ENCODE measurements at places on chromosomes 3 and 15. TPM values are rescaled to one million over a fixed set of nuclear protein-coding genes. Genes with fewer than 3 reads are reported as not detected.

Gene TIGIT
- 4.2 TPM for total RNA-seq

Gene GOLGA6L10
- total RNA-seq, result 1.1 TPM

DNA sequence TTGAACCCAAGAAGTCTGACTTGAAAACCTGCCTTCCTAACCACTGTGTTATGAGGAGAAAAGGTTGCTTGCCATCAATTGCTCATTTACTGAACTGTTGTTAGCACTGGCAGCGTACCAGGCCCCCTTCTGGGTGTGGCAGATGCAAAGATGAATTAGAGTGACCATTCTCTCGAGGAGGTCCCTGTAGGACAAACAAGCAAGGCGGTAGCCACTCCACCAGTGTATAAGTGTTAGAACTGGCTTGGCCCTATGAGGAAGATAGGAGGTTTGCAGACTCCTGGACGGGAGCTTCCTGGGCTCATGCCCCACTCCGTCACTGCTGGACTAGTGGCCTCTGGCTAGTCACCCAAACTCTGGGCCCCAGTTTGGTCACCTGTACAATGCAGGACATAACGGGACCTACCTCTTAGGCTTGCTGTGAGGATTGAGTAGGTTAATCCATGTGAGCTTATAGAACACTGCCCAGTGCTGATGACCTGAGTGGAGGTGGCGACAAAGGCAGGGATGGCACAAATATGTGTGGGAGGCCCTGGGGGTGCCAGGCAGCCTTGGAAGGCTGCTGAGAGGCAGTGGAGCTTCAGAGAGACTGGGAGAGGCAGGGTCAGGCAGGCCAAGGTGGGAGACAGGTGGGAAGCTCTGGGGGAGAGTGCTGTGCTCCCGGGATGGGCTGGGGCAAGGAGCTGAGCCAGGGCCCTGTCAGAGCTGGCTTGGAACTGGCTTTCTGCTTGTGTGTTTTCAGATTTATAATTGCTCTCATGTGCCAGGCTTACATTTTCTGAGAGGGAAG, 145.9 kb downstream of the DNAJB8 start:
- peak overlapping the region; percentile 18 for H3K27ac ChIP-seq
- H3K36me3 ChIP-seq, result peaks cover 17% of the 10 kb centered on the region
- H3K27me3 ChIP-seq, result no peaks in the 10 kb centered on the region
- H3K4me3 ChIP-seq, result no peak overlapping the region
- H3K4me1 ChIP-seq, result peaks cover 67% of the 10 kb centered on the region

DNA sequence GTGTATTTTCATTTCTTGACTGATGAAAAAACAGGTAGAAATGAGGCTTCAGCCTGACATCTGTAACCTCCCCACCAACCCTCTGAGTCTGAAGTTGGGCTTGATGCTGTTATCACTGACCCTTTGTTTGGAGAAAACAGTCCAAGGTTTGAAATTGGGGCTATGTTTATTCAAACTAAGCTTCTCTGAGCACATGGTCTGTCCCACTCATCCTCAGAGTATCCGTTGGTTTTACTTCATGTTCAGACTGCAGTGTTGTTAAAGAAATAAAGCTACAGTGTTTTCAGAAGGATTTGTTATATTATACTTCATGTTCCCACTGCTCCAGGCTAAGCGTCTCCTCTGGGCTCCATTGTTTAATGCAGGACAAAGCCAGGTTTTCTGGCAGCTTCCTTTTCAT, 6.0 kb downstream of the MAPKBP1 start:
- no peaks in the 10 kb centered on the region for H3K27me3 ChIP-seq
- H3K27ac ChIP-seq, result no peak overlapping the region
- DNase-seq, result no peak
- no peak overlapping the region for H3K4me3 ChIP-seq

DNA sequence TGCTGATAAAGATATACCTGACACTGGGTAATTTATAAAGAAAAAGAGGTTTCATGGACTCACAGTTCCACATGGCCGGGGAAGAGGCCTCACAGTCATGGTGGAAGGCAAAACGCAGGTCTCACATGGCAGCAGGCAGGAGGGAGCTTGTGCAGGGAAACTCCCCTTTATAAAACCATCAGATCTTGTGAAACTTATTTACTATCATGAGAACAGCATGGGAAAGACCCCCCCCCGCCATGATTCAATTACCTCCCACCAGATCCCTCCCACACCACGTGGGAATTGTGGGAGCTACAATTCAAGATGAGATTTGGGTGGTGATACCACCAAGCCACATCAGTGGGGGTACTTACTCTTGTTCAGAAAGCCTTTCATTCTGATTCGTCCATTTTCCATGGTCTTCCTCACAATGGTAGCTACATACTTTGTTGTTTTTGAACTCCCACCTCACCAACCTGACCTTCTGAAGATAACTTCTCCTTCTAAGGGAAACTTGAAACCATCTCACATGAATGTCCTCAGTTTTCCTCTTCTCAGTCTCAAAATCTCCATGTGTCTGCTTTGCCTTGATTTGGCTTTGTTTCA, 275.6 kb upstream of the PROK2 start:
- H3K4me3 ChIP-seq, result no peak overlapping the region
- no peaks in the 10 kb centered on the region for H3K27me3 ChIP-seq
- no peak for DNase-seq
- no peaks in the 10 kb centered on the region for H3K36me3 ChIP-seq
- no peaks in the 10 kb centered on the region for H3K4me1 ChIP-seq

DNA sequence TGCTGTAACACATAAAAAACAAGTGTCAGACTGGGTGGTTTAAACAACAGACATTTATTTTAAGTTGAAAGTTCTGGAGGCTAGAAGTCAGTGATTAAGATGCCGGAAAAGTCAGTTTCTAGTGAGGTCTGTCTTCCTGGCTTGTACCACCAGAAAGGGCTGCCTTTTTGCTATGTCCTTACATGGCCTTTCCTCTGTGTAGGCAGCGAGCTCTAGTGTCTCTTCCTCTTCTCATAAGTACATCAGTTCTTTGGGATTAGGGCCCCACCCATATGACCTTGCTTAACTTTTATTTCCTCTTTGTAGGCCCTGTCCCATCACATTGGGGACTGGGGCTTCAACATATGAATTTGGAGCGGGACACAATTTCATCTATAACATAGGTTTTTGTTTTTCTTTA, 128.0 kb downstream of the BBX start:
- no peak for DNase-seq
- H3K27me3 ChIP-seq, result no peaks in the 10 kb centered on the region
- H3K4me3 ChIP-seq, result no peak overlapping the region
- no peak overlapping the region for H3K27ac ChIP-seq

DNA sequence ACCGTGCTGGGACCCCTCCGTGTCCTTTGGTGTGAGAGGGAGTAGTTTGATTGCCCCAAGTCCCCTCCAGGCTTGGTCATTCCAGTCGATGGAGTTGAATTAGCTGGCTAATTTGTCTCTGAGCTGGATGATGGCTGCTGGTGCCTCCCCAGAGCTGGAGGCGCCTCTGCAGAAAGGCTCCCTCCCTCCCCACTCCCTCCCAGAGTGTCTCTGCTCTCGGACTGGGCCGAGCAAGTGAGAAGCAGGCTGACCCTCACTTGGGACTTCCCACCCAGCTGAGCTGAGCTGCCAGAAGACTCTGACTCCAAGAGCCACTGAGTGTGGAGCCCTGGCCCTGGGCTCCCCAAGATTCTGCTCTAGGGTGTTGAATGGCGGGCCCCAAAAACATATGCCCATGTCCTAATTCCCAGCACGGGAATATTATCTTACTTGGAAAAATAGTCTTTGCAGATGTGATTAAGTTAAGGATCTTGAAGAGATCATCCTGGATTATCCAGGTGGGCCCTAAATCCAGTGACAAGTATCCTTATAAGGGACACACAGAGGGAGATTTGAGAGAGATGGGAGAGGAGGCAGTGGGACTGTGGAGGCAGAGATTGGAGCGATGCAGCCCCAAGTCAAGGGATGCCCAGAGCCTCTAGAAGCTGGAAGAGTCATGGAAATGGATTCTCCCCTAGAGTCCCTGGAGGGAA, 60.7 kb upstream of the TLE3 start:
- no peak for DNase-seq
- H3K27ac ChIP-seq, result no peak overlapping the region
- H3K36me3 ChIP-seq, result no peaks in the 10 kb centered on the region

DNA sequence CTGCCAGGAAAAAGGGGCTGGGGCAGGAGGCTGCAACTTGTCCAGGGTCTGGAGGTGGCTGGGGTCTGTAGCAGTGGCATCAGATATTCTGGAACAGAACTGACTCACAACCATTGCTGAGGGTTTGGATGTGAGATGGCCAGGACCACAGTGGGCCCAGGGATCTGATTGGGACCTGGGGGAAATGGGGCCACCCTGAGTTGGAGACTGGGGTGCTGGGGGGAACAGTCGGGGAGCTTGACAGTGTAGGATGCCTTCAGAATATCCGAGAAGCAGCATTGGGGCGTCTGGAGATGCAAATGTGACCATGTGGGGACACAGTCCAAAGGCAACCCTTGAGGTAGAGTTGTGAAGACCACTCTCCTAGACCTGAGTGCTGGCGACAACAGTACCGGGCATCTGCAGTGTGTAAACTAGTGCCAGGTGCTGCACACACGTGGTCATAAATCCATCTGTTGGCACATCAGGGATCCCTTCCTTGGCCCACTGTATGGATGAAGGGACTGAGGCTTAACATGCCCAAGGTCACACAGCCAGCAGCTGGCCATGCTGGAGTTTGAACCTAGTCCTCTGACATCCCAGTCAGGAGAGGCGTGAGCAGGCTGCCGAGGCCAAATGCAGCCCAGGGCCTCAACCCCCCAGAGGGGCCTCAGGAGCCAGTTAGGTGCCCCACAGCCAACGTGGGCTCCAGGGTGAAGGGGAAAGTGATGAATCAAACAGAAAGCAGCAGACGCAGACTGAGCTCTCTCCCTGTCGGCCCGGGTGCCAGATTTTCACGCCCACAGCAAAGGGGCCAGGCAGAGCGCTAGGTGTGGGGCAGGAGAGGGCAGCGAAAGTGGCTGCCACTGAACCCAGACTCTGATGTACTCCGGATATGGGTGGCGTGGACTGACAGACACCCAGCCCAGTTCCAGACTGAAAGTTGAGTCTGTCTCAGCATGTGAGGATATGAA, 18.8 kb downstream of the HEMK1 start:
- no peaks in the 10 kb centered on the region for H3K36me3 ChIP-seq
- DNase-seq, result no peak
- H3K27me3 ChIP-seq, result no peaks in the 10 kb centered on the region
- peaks cover 88% of the 10 kb centered on the region for H3K4me1 ChIP-seq
- no peak overlapping the region for H3K4me3 ChIP-seq
- H3K27ac ChIP-seq, result no peak overlapping the region

DNA sequence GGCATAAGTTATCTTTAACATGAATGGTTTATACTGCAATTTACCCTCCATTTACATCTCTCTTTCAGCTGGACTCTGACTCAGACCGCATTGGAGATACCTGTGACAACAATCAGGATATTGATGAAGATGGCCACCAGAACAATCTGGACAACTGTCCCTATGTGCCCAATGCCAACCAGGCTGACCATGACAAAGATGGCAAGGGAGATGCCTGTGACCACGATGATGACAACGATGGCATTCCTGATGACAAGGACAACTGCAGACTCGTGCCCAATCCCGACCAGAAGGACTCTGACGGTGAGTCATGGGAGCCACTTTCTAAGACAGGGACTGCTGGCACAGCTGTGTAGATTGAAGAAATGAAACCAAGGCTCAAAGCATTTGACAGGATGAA, 11.6 kb downstream of the THBS1 start:
- no peak overlapping the region for H3K4me3 ChIP-seq
- H3K27me3 ChIP-seq, result no peaks in the 10 kb centered on the region
- no peaks in the 10 kb centered on the region for H3K36me3 ChIP-seq

All from CD4-positive, alpha-beta T cell (primary cell).